ENCODE measurements at places on chromosomes 5 and 9.

DNA sequence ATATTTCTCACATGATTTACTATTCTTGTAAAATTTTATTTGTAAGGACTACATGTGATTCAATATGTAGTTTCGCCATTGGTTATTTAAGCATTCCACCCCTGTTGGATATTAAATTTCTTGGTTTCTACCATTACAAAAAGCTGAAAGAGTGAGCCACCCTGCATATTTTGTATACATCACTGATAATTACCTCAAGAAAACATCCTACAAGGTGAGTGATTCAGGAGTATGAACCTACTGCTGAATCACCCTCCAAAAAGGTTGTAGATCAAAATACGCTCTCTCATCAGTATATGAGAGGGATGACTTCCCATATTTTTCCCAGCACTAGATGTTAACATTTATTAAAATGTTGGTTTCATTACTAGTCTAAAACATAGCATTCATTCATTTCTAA lies 454.3 kb upstream of the WWC1 start:
- no peak for DNase-seq

- no peak for DNase-seq
Measured at GRCh38 chr5:171410181-171410580, 9.3 kb upstream of the FGF18 start.

DNA sequence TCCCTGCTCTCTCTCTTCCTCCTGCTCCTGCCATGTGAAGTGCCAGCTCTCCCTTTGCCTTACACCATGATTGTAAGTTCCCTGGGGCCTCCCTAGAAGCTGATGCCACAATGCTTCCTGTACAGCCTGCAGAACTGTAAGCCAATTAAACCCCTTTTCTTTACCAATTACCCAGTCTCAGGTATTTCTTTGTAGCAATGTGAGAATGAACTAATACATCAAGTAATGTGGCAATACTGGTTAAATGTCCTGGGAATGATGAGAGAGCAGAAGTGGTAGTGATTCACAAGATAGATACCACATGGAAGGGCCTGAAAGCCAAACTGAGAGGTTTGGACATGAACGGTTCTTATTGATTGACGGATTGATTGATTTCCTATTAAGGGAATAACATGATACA lies 62.6 kb upstream of the IL12B start:
- no peak for DNase-seq

GRCh38 chr5:139667001-139667729 lies 19.0 kb downstream of the CXXC5 start:
- DNase-seq: no peak

- no peak for DNase-seq
Measured at GRCh38 chr9:134211811-134212485, 47.6 kb upstream of the RNU6ATAC start.

DNA sequence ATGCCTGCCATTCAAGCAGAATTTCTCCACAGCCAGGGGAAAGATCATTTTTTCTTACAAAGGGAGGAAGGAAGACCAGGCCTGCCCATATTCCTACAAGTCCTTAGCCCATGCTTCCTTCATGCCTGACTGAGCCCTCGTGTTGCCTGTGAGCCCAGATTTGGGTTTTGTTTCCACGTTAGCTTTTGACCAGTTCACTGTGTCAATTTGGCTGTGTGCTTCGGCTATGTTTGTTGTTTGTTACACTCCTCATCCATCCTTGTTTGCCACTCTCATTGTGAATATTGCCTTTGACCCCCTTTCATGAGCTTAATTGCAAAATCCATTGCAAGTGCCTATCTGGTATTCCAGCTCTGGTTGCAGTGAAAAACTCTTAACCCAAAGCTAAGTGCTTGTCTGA lies 84.7 kb upstream of the RIOK2 start:
- no peak for DNase-seq

DNA sequence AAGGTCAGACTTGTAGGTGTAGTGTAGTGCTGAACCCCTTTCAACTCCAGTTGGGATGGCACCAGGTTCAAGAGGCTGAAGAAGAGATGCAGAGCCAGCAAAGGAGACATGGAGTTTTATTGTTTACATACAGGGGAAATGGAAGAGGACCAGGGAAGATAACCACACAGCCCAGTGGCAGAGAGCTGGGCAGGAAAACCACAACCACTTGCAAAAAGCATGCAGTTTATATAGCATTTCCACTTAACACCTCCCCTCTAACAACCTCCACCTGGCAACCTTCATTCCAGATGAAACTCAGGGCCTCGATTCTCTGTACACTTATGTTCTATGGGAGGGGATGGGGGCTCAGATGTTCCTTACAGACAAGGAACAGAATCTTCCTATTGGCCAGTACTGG lies 56.9 kb downstream of the SNX24 start:
- DNase-seq: no peak

GRCh38 chr5:118379470-118379869 lies 608.9 kb downstream of the DTWD2 start:
- DNase-seq: no peak

DNA sequence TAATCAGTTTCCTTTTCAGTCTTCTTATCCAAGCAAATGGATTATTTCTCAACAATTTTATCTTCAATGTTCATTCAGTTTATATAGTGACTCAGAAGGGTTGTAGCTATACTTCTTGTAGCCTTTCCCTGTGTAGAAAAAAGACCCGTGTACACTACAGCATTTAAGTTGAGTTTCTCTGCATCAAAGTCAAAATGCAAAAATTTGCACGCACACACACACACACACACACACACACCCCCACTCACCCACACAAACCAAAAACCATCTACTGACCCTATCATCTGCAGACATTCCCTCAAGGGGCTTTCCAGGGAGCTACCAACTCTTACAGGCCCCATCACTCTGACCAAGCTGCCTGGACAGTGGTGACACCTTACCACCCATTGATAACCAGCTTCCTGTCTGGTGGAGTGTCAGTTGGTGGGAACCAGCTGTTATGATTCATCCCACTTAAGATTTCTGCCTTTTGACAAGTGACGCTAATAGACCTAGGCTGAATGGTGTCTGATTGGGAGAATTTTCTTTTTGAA lies 12.2 kb upstream of the ELL2 start:
- DNase-seq: no peak

GRCh38 chr5:39500551-39501175 lies 75.9 kb upstream of the DAB2 start:
- DNase-seq: no peak

DNA sequence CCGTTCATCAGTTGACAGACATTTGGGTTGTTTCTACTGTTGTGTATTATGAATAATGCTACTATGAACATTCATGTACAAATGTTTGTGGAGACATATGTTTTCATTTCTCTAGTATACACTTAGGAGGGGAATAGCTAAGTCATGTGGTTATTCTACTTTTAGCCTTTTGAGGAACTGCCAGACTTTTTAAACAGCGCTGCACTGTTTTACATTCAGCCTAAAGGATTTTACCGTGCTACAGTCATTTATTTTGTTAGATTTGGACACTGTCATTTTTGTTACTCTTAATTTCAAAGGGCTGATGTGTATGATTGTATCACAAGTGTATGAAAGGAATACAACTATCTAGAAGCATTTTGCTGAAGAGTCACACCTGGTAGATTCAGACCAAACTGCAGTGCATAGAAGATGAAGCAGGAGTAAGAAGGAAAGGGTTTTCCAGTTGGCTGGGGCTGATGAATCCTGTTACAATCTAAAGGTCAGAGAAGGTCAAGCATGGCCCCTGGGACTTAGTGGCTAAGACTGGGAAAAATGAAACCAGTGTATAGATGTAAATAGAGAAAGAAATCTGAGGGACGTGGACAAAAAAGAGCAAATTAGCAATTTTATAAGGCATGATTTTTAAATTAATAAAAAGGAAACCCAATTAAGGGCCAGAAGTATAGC lies 509.7 kb downstream of the PSAT1 start:
- no peak for DNase-seq

DNA sequence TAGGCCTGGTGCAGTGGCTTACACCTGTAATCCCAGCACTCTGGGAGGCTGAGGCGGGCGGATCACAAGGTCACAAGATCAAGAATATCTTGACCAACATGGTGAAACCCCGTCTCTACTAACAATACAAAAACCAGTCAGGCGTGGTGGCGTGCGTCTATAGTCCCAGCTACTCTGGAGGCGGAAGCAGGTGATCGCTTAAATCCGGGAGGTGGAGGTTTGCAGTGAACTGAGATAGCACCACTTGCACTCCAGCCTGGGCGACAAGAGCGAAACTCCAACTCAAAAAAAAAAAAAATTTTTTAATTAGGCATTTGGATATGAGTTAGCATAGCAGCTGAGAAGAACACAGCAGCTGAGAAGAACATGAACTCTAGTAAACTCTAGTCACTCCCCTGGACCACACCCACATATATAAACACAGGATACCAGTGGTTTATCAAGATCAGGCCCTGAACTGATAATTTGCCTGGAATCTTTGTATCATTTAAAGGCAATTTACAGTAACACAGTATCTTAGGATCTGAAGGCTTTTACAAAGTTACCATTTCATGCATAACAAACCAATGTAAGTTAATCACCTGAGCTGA lies 4.6 kb upstream of the UGCG start:
- DNase-seq: no peak

DNA sequence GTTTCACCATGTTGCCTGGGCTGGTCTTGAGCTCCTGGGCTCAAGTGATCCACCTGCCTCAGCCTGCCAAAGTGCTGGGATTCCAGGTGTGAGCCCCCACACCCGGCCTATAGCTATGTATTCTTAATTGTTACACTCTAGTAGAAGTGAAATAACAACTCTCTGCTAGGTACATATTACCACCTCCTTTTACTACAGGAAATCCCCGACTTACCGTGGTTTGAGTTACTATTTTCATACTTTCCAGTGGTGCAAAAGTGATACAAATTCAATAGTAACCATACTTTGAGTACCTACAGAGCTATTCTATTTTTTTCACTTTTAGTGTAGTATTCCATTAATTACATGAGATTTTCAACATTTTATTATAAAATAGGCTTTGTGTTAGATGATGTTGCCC lies 719 bp downstream of the ARL14EPL start:
- no peak for DNase-seq

DNA sequence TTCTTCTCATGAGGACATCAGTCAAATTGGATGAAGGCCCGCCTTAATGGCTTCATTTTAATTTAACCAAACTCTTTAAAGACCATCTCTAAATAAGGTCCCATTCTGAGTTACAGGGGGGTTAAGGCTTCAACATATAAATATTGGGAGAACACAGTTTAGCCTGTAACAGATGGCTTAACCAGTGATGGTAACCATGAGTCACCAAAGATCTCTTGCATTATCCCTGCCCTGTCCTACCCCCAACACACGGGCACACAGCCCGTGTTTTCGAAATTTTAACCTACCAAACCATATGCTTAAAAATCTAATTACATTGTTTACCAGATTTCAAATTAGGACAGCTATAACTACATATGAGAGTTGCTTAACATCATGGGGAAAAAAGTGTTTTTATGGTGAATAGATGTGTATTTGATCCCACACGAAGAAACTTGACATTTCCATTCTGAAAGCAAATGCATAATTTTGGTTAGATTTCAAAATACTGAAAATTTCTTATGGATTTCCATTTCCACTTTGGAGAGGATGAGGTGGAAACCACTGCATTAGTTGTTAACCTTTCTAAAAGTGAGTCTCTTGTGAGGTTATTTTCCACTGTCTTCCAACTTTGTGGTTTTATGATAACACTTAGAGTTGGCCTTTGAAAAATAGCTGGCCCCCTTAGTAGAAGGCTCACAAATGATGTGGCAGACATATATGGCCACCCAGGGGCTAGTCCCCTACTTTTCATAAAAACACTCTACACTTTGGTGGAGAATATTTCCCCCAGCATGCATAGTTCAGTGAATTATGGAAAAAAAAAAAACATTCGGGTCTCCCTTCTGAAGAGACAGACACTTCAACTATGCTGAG lies 849.3 kb downstream of the TLE1 start:
- DNase-seq: no peak

- no peak for DNase-seq
Measured at GRCh38 chr5:137114529-137114928, 384.6 kb downstream of the SPOCK1 start.

- DNase-seq: no peak
Measured at GRCh38 chr9:133468374-133468773, 8.6 kb downstream of the CACFD1 start.

GRCh38 chr5:147240266-147240985 lies 5.6 kb downstream of the STK32A start:
- no peak for DNase-seq

GRCh38 chr5:139708877-139709581 lies 60.9 kb downstream of the CXXC5 start:
- DNase-seq: no peak

DNA sequence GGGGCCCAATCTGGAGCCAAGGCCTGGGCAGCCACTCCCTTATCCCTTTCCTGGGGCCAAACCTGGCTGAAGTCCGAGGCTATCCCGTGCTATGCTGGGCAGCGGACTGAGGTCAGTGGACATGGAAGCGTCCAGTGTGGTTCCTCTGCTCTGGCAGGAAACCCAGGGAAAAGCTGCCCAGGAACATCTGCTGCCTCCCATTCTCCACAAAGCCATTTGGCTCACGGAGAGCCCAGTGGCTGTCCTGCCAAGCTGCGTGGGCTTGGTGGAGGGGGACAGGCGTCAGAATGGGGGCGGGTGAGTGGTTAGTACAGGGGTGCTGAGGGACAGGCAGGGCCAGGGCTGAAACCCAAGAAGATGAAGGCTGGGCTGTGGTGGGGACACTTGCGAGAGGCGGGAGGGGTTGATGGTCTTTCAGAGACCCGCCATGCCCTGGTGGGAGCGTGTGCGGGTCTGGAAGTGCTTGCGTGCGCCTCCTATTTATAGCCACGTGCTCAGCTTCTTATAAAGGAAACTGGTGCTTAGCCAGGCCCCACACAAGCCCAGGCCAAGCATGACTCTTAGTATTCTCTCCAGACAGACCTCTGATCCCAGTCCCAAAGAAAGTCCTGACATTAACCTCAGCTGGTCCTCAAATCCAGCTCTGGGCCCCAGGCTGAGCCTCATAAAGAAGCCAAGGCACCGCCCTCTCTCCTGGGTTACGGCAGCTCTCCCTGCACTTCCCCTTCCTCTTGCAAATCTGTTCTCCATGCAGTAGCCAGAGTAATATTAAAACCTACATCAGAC lies 9.4 kb upstream of the SLC6A7 start:
- DNase-seq: no peak

DNA sequence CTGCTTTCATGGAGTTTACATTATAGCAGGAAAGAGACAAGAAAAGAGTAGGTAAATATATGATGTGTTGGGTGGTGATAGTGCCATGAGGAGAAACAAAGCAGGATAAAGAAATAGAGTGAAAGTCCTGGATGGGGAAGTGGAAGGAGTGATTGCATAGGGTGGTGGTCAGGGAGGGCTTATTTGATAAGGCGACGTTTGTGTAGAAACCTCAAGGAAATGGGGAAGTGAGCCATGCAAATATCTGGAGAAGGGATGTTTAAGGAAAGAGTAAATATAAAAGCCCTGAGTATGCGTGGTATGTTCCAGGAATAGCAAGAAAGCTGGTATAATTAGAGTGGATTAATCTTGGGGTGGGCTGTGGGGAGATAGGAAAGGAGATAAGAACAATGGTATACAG lies 134.7 kb upstream of the SV2C start:
- DNase-seq: no peak
